ENCODE measurements at places on chromosomes 7 and 10. TPM values are rescaled to one million over a fixed set of nuclear protein-coding genes. Genes with fewer than 3 reads are reported as not detected.
A peak's percentile ranks its signal among the peaks of the same experiment; 100 is the strongest.

DNA sequence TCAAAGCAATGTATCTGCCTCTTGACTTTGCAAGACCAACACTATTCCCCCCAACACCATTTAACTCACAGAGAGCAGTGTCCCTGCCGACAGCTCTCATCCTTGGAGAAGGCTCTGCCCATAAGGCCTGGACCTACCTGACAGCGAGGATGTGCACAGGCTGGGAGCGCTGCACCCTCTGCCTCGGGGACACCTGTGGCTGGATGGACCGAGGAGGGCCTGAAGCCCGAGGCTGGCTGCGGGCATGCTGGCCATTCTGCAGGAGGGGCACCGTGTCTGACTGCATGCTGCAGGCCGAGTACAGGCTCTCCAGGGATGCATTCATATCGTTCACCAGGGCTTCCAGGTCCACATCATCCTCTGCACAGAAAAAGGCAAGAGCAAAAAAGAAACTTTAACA lies 108.4 kb downstream of the GRB10 start:
- no peaks in the 10 kb centered on the region for H3K27me3 ChIP-seq
- no peak for DNase-seq
- H3K36me3 ChIP-seq: peaks cover 60% of the 10 kb centered on the region
- H3K27ac ChIP-seq: no peak overlapping the region
- no peak overlapping the region for H3K4me3 ChIP-seq

The LDB3 gene
- total RNA-seq: 0.50 TPM

- DNase-seq: no peak
- H3K4me3 ChIP-seq: no peak overlapping the region
- H3K4me1 ChIP-seq: peaks cover 3% of the 10 kb centered on the region
- H3K27me3 ChIP-seq: no peaks in the 10 kb centered on the region
Measured at GRCh38 chr7:102415685-102416225, 17.6 kb upstream of the ORAI2 start.

The GDF10 gene
- not detected for total RNA-seq

DNA sequence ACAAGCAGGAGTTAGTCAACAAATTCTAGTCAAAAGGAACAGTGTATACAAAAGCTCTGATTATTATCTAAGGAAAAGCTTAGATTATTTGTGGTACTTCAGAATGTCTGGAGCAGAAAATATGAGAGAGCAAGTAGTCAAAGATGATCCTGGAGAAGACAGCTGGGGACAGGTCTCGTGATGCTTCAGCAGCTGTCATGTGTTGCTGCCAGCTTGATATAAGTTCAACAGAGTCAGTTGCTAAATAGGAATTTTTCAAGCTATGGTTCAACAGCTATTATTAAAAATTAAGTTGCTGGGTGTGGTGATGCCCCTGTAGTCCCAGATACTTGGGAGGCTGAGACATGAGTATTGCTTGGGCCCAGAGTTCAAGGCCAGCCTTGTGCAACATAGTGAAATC lies 240.0 kb upstream of the RHOBTB1 start:
- H3K36me3 ChIP-seq: no peaks in the 10 kb centered on the region
- peaks cover 38% of the 10 kb centered on the region for H3K27me3 ChIP-seq
- H3K4me1 ChIP-seq: no peaks in the 10 kb centered on the region
- H3K27ac ChIP-seq: no peak overlapping the region

The FOXP2 gene
- 13.3 TPM for total RNA-seq

DNA sequence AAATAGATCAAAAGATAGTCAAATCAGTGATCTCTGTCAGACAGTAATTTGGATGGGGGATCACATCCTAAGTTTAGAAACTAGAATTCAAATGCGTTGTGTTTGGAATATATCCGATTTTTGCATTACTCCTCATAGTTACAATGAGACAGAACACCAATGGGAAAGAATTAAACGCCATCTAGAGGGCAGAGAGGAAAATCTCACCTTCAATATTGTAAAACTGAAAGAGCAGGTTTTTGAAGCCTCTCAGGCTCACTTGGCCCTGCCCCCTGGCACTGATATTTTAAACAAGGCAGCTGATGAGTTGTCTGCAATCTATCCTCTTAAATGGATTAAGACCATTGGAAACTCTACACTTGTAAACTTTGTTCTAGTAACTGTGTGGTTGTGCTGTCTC lies 17.7 kb downstream of the FRG2B start:
- no peaks in the 10 kb centered on the region for H3K27me3 ChIP-seq
- H3K4me3 ChIP-seq: no peak overlapping the region
- DNase-seq: no peak
- H3K27ac ChIP-seq: no peak overlapping the region

The ELFN1 gene
- 5.0 TPM for total RNA-seq

GRCh38 chr10:98028168-98028770 lies 2.2 kb downstream of the CRTAC1 start:
- H3K4me1 ChIP-seq: peaks cover 5% of the 10 kb centered on the region
- H3K36me3 ChIP-seq: no peaks in the 10 kb centered on the region
- peak; percentile 94 for DNase-seq
- no peak overlapping the region for H3K27ac ChIP-seq
- H3K4me3 ChIP-seq: no peak overlapping the region

The CTAGE8 gene
- total RNA-seq: 7.6 TPM

DNA sequence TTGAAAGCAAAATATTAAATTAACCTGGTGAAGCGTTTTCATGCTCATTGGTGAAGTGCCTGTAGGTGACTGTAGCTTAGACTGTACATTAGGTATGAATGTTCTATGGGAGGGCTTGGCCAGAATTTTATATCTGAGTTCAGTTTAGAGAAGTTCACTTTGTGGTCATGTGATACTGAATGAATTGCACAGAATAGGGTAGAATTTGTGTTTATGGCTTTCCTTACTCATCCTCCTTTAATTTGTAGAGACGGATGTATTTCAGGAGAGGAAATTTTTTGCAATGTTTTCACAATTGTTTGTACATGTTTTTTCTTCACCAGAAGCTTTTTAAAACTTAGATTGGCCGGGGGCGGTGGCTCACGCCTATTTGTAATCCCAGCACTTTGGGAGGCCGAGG lies 32.3 kb downstream of the REEP3 start:
- H3K36me3 ChIP-seq: peaks cover 3% of the 10 kb centered on the region
- no peak for DNase-seq
- no peaks in the 10 kb centered on the region for H3K4me1 ChIP-seq

GRCh38 chr7:83267141-83267631 lies 104.5 kb upstream of the PCLO start:
- no peak overlapping the region for H3K27ac ChIP-seq
- no peaks in the 10 kb centered on the region for H3K27me3 ChIP-seq
- no peaks in the 10 kb centered on the region for H3K36me3 ChIP-seq
- no peak overlapping the region for H3K4me3 ChIP-seq

- no peak for DNase-seq
- peaks cover 27% of the 10 kb centered on the region for H3K27me3 ChIP-seq
- H3K4me1 ChIP-seq: no peaks in the 10 kb centered on the region
- H3K27ac ChIP-seq: no peak overlapping the region
Measured at GRCh38 chr7:151884312-151885201, 7.6 kb upstream of the PRKAG2 start.

The FAM25G gene
- not detected for total RNA-seq

DNA sequence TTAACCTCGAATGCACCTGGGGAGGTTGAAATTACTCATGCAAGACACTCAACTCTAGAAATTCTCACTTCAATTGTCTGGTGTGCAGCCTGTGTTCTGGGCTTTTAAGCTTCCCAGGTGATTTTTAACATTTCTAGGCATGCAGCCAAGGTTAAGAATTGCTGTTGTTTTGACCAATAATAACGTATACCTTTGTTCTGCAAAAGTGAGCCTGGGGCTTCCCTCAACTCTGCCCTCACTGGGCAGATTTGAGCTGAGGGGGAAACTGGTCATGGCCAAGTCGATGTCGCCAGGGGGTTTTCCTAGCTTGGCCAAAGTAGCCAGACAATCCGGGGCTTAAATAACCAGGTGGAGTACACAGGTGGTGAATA lies 568 bp downstream of the PRSS2 start:
- peaks cover 32% of the 10 kb centered on the region for H3K27me3 ChIP-seq
- peaks cover 11% of the 10 kb centered on the region for H3K4me1 ChIP-seq
- peak overlapping the region; percentile 43 for H3K4me3 ChIP-seq
- no peaks in the 10 kb centered on the region for H3K36me3 ChIP-seq

DNA sequence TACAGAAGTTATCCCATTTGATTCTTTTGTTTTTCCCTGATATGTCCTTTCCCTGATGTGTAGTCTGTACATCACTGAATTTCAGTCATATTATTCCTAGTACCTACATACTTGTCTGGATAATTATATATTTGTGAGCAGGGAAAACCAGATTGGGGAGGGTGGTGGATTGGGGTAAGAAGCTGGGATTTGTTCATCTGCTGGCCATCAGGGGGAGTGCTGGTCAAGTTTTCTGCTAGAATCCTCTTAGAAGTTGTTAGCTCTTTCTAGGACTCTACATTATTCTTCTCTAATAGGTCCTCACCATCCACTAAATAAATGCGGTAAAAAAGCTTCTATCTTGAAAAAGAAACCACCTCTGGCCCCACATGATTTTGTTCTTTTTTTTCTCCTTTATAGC lies 232.7 kb upstream of the TAC1 start:
- no peak overlapping the region for H3K4me3 ChIP-seq
- no peaks in the 10 kb centered on the region for H3K4me1 ChIP-seq
- DNase-seq: peak; percentile 78
- no peak overlapping the region for H3K27ac ChIP-seq
- H3K27me3 ChIP-seq: no peaks in the 10 kb centered on the region
- H3K36me3 ChIP-seq: no peaks in the 10 kb centered on the region

DNA sequence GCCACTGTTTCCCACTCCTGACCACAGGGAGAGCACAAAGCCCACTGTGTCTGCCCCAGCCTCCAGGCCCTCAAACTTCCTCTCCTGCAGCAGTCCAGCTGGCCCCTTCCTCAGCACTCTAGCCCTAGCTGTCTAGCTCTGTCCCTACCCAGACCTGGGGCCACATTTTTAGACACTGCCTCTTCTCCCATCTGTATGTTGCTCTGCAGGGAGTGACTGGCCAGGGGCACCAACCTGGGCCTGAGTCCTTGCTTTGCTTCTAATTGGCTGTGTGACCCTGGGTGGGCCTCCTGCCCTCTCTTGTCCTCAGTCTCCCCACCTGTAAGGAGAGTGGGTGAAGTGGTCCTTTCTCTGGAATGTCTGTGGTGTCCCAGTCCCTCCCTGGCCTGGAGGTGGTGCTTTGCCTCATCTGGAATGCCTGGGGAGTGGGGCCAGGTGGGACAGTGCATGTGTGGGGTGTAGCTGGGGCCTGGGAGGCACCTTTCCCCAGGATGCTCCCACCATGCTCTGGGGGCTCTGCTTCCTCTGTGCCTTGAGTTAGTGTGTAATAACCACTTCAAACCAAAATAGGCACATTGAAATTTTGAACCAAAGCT lies 25.1 kb downstream of the AQP1 start:
- no peaks in the 10 kb centered on the region for H3K36me3 ChIP-seq
- peaks cover 13% of the 10 kb centered on the region for H3K27me3 ChIP-seq
- peak; percentile 40 for DNase-seq
- H3K4me1 ChIP-seq: no peaks in the 10 kb centered on the region
- no peak overlapping the region for H3K27ac ChIP-seq
- no peak overlapping the region for H3K4me3 ChIP-seq

GRCh38 chr7:36279200-36279925 lies 110.3 kb upstream of the ANLN start:
- no peaks in the 10 kb centered on the region for H3K27me3 ChIP-seq
- H3K36me3 ChIP-seq: no peaks in the 10 kb centered on the region
- H3K4me3 ChIP-seq: no peak overlapping the region
- H3K4me1 ChIP-seq: peaks cover 34% of the 10 kb centered on the region
- DNase-seq: no peak

The CRYGN gene
- 3.9 TPM for total RNA-seq

GRCh38 chr10:94108200-94108599 lies 114.5 kb downstream of the PLCE1 start:
- no peaks in the 10 kb centered on the region for H3K27me3 ChIP-seq
- DNase-seq: peak; percentile 28
- no peak overlapping the region for H3K27ac ChIP-seq
- no peak overlapping the region for H3K4me3 ChIP-seq
- no peaks in the 10 kb centered on the region for H3K36me3 ChIP-seq
- H3K4me1 ChIP-seq: peaks cover 23% of the 10 kb centered on the region

DNA sequence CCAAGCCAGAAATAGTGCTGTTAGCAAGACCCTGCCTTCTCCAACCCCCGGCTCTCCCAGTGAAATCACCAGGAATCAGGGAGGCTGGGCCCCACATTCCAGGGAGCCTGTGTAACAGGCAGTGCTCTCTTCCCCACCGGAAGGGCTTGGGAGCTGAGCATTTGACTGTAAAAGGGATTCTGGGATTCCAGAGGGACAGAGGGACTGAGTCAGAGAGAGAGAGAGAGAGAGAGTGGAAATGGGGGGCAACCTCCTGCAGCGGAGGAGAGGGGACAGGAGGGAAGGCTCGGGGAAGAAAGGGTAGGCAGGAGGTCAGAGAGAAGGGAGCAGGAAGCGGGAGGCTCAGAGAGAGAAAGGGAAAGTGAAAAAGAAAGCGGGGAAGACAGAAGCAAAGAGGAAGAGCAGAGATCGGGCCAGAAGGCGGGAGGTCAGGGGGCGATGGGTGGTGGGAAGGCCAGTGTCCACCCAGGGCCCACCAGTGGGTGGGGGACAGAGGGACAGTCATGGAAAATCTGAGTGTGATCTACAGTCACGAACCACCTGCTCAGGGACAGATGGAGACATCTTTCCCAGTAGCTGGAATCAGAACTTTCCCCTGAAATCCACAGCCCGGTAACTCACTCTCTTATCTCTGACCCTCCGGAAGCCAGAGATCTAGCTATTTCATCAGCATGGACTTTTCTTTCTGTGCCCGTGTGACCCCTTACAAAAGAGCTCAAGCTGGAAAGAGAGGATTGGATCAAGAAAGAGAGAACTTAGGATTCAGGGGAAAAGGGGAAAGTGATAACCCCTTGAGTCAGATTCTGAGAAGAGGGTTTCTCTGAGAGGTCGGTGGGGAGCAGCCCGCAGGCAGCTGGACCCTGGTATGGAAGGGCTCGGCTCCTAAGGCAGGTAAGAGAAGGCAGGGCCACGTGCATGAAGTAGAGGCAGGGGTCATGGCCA lies 4.6 kb upstream of the SERPINE1 start:
- H3K27ac ChIP-seq: peak overlapping the region; percentile 32
- H3K36me3 ChIP-seq: no peaks in the 10 kb centered on the region
- DNase-seq: peak; percentile 88
- H3K27me3 ChIP-seq: no peaks in the 10 kb centered on the region
- H3K4me1 ChIP-seq: peaks cover 3% of the 10 kb centered on the region

- no peak overlapping the region for H3K4me3 ChIP-seq
- no peaks in the 10 kb centered on the region for H3K36me3 ChIP-seq
- H3K4me1 ChIP-seq: peaks cover 12% of the 10 kb centered on the region
- H3K27ac ChIP-seq: no peak overlapping the region
- no peaks in the 10 kb centered on the region for H3K27me3 ChIP-seq
Measured at GRCh38 chr10:89360157-89360556, 17.7 kb upstream of the IFIT1B start.

GRCh38 chr10:132204078-132204780 lies 17.5 kb downstream of the DPYSL4 start:
- no peaks in the 10 kb centered on the region for H3K36me3 ChIP-seq
- DNase-seq: no peak
- no peaks in the 10 kb centered on the region for H3K27me3 ChIP-seq
- H3K4me3 ChIP-seq: no peak overlapping the region
- no peaks in the 10 kb centered on the region for H3K4me1 ChIP-seq

All from endodermal cell (in vitro differentiated cells).